Kidney (tissue), 22 donors: ENCODE measurements at places on chromosomes 1 and 21.

GRCh38 chr1:209880031-209880430, 52.3 kb downstream of the UTP25 start:
- no peak for DNase-seq

DNA sequence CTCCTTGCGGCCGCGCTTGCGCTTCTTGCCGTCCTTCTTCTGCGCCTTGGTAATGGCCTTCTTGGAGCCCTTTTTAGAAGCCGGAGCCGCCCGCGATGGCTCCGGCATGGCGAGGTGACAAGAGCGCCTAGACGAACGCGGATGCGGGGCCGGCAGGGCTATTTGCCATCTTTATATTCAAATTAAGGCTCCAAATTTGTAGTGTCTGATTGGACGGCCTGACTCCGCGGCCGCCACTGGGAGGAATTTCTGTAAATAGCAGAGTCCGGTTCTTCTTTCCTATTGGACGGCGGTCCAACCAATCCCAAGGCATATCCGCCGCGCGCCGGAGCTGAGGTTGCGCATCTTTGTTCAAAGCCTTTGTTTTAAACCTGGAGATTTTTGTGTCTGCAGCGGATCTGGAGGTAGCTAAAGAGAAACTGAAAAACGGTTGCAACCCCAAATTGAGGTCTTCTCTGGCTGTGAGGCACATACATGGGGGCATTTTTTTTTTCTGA, 22.6 kb upstream of the RNF187 start:
- peak; percentile 96 for DNase-seq

- peak; percentile 36 for DNase-seq
Measured at GRCh38 chr1:44817771-44818495, 9.6 kb downstream of the BTBD19 start.

DNA sequence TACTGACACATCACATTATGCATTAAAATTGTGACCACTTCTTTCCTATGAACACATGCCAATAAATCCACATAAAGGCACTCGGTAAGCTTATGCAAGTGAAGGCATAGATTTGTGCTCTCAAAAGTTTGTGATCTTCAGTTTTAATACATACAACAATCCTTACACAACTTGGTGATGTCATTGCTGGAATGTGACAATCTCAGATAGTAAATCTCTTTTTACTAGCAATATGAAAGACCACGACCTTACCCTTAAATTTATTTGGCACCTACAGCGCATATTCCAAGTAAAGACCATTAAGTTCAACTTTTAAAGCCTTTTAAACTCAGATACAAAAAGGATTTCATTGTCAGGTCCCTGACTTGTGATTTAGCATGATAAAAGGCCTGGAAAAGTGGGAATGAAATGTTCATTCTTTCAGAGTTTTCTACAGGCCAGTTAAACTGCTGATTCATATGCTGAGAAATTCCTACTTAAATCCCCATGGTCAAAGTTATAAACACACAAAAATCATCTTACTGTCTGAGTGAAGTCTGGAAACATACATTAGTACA, 157.4 kb downstream of the SIPA1L2 start:
- DNase-seq, result no peak

GRCh38 chr1:182725259-182726255, 41.2 kb upstream of the RGS8 start:
- peak; percentile 32 for DNase-seq
